ENCODE measurements at places on chromosomes 6 and 20.

GRCh38 chr6:97465877-97466561, 183.0 kb upstream of the MMS22L start:
- no peak for DNase-seq

- DNase-seq, result no peak
These were observed 32.0 kb downstream of the SMPDL3A start for GRCh38 chr6:122821095-122821494.

- DNase-seq, result peak; percentile 20
These were observed 43.8 kb downstream of the RALGAPA2 start for GRCh38 chr20:20668639-20669038.

GRCh38 chr6:155830531-155830930, 374.9 kb upstream of the NOX3 start:
- DNase-seq, result no peak

DNA sequence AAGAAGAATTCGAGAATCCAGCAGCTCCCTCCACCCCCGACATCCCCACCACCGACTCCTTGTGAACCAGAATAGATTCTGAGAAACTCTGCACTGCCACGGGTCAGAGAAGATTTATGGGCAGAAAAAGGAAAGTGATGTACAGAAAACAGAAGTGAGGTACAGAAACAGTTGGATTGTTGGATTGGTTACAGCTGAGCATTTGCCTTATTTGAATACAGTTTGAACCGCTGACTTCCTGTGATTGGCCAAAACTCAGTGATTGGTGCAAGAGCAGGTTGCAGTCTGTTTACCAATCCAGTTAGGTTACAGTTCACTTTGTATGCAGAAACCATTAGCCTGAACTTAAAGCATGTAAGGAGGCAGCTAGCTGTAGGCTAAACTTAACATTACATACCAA, 131.2 kb upstream of the HDDC2 start:
- no peak for DNase-seq

GRCh38 chr20:57195469-57196100, 70.9 kb downstream of the BMP7 start:
- no peak for DNase-seq

DNA sequence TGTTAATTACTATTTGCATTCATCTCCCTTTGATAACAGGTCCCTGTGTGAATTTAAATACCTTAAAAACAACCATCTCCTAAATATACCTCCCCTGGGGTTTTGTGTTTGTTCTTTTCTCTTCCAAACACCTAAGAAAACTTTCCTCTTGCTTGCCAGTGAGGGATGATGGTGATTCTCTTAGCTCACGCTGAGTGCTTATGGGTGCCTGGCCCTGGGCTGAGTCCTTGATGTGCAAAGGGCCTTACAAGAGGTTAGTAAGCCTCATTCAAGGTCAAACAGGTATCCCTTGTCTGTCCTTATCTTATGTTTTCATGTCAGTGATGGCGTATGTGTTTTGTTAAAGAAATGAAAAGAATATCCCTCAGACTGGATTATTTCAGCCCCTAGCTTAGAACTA, 76.3 kb downstream of the SYCP2L start:
- DNase-seq, result no peak

DNA sequence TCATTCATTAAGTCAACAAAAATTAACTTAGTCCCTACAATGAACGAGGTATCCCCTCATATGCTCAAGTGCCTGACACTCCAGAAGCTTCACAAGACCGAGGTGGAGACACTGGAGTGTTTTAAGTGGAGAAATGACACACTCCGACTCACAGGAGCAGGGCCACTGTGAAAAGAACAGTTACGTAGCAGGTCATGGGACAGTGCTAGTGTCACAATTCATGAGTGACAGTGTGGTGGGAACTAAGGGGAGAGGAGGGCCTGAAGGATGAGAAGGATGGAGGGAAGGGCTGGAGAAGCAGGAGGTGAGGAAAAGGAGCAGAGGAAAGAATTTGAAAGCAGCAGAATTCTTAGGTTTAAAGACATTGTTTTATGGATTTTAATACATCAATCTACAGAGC, 1.3 kb upstream of the HLA-A start:
- DNase-seq, result no peak

DNA sequence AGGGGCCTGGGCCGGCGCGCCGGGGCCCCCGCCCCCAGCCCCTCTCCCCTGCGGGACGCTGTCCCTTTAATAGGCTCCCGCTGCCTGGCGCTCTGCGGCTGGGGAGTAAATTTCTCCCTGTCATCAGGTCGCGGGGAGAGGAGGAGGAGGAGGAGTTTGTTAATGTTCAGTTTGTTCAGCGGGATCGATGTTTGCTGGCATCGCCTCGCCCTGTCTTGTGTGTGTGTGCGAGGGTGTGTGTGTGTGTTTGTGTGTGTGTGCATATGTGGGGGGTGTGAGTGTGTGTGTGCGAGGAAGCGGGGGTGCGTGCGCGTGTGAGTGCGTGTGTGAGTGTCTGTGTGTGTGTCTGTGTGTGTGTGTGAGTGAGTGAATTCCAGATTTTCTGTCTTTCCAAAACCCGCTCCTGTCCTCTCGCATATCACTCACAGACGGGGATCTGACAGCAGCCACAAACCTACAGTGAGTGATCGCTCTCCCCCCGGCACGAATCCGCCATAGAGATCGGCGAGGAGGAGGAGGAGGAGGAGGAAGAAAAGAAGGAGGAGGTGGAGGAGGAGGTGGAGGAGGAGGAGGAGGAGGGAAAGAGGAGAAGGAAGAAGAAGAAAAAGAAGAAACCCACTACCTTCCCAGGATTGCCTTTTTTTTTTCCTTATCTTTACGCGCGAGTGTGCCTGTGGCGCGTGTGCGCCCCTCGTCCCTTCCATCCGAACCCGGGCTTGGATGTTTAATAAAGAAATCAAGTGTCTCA, at the start of gene TSHZ2:
Gene TSHZ2 (plus strand): TSS at position 169 of the 748 bp plus-strand sequence. CDS start 936 bp downstream, outside the sequence.
- DNase-seq, result no peak

DNA sequence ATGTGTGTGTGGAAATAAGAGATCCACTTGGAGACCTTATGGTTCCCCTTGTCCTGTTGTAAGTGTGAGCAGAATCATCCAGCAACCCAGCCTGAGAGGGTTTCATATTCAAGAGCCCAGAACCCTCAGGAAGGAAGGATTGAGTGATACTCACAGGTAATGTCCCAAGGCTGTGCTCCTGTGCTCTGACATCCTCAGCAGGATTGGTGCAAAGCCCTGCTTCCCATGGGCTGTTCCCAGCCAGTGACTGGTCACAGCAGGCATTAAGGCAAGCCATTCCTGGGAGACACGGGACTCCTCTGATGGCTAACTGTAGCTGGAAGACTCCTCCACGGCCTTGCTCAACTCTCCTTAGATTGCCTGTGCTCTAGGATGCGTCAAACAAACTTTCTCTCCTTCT, 33.8 kb upstream of the HLA-G start:
- DNase-seq, result no peak

GRCh38 chr6:139161169-139161568, 26.3 kb downstream of the HECA start:
- DNase-seq, result no peak

DNA sequence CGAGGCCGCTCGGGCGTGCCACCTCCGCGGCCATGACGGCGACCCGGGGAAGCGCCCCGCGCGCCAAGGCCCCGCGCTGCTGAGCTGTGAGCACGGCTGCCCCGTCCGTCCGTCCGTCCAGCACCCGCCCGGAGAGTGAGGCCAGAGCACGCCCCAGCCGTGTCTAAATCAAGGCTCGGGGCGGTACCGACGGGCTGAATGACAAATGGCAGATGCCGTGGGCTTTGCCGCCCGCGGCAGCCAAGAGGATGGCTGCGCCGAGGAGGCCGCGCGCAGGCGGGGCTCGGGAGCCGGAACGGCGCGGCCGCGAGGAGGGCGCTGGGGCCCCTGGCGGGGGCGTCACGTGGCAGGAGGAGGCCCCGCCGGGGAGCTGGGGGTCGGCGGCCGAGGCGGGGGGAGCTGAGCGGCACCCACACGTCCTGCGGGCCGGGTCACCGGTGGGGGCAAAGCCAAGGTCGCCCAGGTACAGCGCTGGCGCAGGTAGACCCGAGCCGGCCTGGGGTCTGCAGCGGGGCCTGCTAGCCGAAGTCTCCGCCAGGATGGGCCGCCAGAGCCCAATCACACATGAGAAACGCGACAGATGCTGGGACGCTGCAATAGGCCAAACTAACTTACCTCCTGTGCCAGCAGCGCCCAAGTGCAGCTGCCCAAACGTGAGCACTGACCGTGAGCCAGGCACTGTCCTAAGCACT, at the start of gene PLAGL1:
Gene PLAGL1 (minus strand): TSS at position 140 of the 692 bp plus-strand sequence. CDS start 60,123 bp downstream, outside the sequence.
- peak; percentile 20 for DNase-seq

GRCh38 chr6:37503309-37503965, 3.7 kb upstream of the CCDC167 start:
- no peak for DNase-seq

DNA sequence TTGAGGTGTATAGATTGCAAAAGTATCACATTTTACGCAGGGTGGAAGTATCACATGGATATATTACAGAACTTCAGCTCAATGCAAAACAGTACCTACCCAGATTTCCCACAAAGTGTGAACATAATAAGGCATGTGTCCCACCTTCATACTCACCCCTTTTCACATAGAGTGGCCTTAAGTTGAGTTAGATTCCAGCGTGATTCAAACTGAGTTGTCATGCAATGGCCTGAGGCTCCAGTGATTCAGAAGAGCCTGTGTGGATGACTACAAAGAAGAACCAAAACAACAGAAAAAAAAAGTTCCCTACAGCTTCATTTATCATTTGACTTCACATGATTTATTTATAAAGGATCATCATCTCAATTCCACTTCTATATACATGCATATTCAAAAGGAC, 309.7 kb downstream of the SLC35F1 start:
- no peak for DNase-seq

DNA sequence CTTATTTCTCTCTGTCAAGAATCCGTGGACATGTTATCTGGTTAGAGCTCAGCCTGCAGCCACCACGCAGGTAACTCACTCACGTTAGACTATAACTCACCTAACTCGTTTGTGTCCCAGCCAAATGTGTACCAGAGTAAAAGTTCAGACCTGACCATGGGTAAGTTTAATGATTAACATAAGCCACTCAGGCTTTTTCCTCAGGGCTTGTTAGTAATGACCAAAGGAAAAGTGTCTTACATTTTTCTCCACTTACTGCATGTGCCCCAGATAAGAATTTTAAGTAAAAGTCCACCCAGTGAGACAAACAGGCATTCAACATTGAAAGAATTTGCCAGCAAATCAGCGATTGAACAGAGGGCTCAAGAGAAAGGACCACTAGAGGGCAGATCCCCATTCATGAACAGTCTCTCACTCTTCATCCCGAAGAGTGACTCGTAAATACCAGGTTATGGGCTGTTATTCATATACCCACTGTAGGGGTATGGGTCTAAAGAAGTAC, at the start of gene PKHD1:
Gene PKHD1 (minus strand): TSS at position 116 of the 502 bp plus-strand sequence. CDS start 2,680 bp downstream, outside the sequence.
- DNase-seq, result no peak

DNA sequence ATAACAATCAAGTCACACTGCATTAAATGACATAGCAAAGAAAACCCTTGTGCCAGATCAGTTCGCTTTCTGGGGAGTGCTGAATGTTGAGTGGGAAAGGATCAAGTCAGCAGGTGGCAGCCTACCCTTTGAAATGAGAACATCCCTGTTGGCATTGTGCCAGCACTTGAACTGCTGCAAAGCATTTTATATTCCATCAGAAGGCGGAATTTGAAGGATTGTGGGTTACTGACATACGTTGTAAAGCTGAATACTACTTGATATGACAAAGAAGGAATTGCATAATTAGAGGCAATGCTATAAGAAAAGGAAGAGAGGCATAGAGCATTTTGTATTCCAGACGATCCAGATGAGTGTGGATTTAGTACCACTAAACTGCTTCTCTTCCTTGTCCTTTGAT, 26.5 kb downstream of the BCKDHB start:
- no peak for DNase-seq

DNA sequence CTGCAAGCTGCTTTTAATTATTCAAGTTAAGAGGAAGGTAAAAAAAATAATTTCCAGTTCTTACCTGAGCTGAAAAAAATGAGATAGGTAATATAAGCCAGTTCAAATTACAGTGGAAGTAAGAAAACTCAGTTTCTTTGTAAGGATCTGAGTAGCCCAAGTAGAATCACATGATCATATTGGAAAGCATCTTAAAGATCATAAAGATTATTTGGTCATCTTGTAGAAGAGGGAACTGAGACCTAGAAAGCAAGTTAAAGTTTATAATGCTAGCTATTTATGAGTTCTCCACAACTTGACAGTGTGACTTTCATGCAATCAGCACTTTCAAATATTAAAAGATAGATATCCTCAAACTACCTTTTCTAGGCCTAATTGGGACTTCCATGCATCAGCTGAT, 80.5 kb downstream of the FARS2 start:
- DNase-seq, result no peak

DNA sequence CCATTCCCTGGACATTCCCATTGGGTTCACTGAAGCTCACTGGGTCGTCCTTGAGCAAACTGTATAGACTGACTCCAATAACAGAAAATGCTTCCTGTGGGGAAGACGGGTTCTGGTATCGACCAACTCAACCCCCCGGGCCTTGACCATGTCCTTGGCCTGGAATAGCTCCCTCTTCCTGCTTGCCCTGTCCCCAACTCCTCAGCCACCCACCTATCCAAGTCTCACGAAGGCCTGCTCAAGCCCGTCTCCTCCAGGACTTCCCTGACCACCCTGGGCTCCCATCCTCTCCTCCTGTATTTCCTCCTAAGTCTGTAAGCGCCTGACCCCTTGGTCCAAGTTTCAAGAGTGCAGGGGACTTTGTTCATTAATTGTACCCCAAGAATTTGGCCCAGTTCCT, 2.8 kb upstream of the HMGA1 start:
- no peak for DNase-seq

DNA sequence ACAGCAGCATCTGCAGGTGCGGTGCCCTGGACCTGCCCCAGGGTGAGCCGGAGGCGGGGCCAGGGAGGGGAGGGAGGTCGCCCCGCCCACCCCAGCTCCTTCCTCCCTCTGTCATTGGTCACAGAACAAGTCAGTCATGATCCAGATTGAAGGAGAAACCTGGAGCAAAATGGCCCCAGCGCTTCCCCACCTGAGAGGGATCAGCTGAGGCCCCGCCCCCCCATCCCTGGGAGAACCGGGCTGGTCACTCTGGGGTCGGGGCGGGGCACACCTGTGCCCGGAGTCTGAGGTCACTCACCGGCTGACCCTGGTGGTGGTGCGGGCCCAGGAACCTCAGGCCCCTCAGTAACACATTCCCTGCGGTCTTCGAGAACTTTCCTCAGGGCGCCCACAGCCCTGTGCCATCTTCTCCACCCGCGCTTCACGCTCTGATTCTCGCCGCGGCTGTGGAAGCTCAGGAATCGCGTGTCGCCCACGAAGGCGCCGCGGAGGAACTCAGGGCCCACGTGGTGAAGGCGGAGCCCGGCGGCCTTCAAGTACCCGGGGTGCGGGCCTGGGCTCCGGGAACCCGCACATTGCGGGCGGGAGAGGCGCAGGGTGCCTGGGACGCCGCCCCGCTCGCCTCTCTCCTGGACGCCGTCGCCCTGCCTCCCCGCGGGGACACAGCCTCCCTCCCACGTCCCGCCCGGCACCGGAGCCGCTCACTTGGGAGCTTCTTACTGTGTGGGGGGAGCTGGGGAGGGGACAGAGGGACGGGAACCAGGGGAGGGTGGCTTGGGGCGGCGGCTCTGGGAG, 36.4 kb upstream of the HLA-C start:
- peak; percentile 34 for DNase-seq

GRCh38 chr6:162108041-162108440, 619.5 kb downstream of the PRKN start:
- no peak for DNase-seq

GRCh38 chr6:14467591-14467990, 350.0 kb downstream of the CD83 start:
- no peak for DNase-seq

Measured in GM12892 (cell line).